Calu3 (cell line): ENCODE measurements at places on chromosomes 5 and 9. TPM values are rescaled to one million over a fixed set of nuclear protein-coding genes. Genes with fewer than 3 reads are reported as not detected.

SNCB gene
- total RNA-seq: not detected in 2 replicates

MAMDC4 gene
- 3.1 and 3.6 TPM in 2 replicates for total RNA-seq

RGS7BP gene
- not detected in 2 replicates for total RNA-seq

GABRA1 gene
- total RNA-seq: not detected in 2 replicates

TMEM171 gene
- 18.4 and 20.8 TPM in 2 replicates for total RNA-seq
